ENCODE measurements at places on chromosomes 11 and 22.
A peak's percentile ranks its signal among the peaks of the same experiment; 100 is the strongest.

GRCh38 chr22:44956840-44957767 is 52.7 kb downstream of the PHF21B start:
- no peak for DNase-seq

- no peak for DNase-seq
Observed at GRCh38 chr11:12552692-12553091, 121.5 kb upstream of the TEAD1 start.

DNA sequence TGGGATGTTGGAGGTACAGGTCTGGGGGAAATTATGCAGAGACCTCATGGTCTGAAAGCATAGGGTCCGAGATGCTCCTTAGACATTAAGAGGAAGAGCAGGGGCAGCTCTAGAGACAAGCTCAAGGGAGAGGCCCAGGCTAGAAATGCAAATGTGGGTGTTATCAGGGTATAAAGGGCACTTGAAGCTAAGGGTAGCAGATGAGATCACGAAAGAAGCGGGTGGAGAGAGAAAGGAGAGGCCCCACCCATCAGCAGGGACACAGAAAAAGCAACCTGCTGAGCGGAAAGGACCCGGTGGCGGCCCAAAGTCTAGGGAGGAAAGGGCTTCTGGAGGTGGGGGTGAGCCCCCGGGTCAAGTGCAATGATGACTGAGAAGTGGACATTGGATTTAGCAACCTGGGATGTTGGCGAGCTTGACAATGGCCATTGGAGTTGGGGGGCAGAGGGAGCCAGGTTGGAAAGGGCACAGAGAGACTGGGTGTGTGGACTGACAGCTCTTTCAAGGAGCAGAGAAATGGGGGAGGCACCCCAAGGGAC is 8.9 kb downstream of the TMPRSS6 start:
- no peak for DNase-seq

- DNase-seq = peak; percentile 24
Observed at GRCh38 chr22:49724893-49725489, 102.7 kb downstream of the BRD1 start.

DNA sequence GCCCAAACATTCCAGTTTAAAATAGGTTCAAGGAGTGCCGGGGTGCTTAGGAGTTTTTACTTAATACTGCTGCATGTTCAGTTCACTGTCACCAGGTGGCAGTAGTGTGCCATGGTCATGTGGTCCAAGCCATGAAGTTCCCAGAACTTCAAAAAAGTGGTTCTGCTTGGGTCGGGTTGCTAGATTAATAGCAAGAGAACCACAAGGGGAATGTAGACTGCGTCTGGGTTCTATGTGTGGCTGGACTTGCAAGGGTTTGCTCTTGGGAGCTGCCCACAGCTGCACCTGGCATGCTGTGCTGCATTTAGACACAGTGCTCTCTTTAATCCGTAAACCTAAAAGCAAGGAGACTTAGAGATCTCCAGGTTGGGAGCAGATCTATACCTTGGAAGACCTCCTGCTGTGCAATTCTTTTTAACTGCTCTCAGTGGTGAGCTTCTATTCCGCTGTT is 6.5 kb upstream of the SPON1 start:
- DNase-seq = peak; percentile 31

- no peak for DNase-seq
Observed at GRCh38 chr11:32817181-32817851, 12.4 kb upstream of the PRRG4 start.

- DNase-seq = no peak
Observed at GRCh38 chr11:76701294-76702040, 30.9 kb upstream of the LRRC32 start.

- no peak for DNase-seq
Observed at GRCh38 chr11:128854841-128855240, 12.3 kb downstream of the KCNJ1 start.

DNA sequence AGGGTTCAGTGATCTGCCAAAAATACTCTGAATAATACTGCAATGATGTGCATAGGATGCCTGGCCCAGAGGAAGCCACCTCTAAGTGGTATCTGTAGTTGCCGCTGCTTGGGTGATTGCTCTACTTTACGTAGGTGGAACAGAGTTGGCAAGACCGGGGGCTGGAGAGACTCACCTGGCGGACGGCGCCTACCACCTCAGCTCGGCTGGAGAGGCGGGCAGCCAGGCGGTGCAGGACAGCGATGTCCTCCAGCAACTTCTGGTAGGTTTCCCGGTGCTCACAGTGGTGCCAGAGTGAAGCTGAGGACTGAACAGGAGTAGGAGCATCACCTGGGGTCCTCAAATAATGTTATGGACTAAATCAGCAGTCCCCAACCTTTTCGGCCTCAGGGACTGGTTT is 34.5 kb upstream of the LYVE1 start:
- DNase-seq = no peak

GRCh38 chr11:2800655-2801531 is 84.7 kb downstream of the CDKN1C start:
- DNase-seq = no peak

GRCh38 chr11:22467741-22468140 is 129.6 kb downstream of the SLC17A6 start:
- DNase-seq = no peak

DNA sequence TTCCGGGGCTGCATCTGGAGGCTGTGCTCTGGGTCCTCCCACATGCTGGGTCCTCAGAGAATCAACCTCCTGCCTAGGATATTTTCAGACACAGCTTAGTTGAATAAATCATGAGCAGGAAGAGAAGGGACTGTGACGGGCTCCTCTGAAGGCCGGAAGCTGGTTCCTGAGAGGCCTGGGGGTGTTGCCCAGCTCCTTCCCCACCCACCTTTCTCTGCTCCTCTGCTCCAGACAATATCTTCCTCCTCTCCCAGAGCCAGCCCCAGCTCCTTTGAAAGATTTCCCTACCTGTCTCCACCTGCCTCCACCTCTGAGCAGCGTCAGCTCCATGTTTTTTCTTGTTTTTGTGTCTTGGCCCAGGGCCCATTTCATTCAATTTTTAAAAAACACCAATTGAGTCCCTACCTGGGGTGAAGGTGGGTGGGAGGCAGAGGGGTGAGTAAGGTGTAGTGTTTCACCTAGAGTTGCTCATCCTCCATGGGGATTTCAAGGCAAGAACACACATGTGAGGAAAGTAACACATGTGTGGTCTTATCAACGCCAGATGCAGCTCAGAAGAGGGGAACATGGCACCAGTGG is 24.8 kb upstream of the THY1 start:
- no peak for DNase-seq

- DNase-seq = no peak
Observed at GRCh38 chr11:121149116-121149515, 48.1 kb downstream of the TECTA start.

GRCh38 chr11:84899740-84900139 is 727.4 kb downstream of the DLG2 start:
- DNase-seq = no peak

DNA sequence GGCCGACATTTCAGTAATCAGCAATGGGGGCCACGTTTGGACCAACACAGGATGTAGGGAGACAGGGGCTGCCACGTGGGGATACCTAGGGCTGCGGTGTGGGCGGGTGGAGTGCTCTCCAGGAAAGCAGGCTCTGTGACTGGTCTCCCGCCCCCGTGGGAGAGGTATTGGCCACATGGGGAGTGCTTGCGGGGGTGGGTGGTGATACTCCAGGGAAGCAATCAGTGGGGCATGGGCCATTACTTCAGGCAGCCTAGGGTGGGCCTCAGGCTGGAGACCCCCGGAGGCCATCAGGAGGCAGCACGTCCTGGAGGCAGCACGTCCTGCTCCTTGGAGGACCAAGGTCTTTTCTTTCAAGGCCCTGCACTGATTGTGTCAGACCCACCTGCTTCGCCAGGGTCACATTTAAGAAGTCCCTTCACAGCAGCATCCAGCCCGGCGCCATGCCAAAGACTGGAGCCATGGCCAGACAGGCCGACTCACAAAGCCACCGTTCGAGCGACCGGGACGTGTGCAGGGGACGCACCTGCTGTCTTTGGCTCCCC is 3.0 kb upstream of the MUC2 start:
- DNase-seq = no peak

DNA sequence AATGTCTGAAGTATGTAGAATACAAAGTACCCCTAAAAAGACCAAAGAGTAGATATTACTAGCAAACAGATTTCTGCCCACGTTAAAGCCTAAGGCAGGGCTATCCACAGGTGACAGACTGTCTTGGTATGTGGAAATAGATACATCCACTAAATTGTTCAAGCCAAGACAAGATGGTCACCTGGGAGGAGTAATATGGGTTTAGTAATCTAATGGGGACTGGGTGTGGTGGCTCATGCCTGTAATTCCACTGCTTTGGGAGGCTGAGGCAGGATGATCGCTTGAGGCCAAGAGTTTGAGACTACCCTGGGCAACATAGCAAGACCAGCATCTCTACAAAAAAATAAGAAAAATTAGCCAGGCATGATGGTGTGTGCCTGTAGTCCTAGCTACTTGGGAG is 7.5 kb downstream of the SGSM3 start:
- no peak for DNase-seq

DNA sequence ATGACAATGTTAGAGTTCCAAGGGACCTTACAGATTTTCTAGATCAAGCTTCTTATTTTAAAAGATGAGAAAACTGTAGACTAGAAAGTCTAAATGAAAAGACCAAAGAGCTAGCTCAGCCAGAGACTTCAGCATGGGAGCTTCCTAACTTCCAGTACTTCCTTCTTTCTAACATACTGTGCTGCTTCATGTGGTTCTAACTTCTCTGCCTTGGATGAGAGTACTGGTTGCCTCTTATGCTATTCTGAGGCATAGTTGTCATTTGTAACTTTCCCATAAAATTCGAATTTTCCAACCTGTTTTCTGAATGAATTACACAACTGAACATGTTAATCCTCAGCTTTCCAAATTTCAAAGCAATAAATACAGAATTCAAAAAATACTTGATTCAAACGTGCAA is 1.8 kb downstream of the MTMR2 start:
- no peak for DNase-seq

DNA sequence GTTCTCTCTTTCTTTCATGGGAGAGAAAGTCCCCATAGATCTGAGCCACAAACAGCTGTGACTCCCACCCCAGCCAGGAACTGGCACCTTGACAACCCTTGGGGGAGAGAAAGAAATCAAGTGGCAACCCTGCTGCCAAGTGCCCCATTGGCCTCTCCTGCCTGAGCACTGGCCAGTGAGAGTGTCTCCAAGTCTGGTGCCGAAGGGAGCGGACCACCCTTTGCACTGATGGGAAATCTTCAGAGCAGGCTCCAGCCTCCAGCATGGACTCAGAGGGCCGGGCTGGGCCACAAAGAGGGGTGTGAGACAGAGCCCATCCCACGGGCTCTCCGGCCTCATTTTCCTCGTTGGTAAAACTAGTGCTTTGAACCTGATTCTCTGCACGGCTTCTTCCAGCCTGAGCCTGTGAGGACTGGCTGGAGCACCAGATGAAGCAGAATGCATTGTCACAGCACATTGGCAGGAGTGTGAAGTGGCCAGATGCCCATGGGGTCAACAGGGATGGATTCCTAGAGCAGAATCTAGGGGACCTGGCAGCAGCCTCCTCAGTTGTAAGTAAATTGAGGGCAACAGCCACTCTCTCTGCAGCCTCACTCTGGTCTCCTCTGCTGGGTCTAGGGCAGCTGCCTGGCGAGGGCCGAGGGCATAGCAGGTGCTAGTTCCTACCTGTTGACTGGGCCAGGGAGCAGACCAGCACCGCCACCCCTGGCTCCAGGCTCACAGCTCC is 81.4 kb downstream of the TRIM29 start:
- DNase-seq = no peak

GRCh38 chr11:12290477-12290922 is 86.9 kb upstream of the PARVA start:
- DNase-seq = no peak

DNA sequence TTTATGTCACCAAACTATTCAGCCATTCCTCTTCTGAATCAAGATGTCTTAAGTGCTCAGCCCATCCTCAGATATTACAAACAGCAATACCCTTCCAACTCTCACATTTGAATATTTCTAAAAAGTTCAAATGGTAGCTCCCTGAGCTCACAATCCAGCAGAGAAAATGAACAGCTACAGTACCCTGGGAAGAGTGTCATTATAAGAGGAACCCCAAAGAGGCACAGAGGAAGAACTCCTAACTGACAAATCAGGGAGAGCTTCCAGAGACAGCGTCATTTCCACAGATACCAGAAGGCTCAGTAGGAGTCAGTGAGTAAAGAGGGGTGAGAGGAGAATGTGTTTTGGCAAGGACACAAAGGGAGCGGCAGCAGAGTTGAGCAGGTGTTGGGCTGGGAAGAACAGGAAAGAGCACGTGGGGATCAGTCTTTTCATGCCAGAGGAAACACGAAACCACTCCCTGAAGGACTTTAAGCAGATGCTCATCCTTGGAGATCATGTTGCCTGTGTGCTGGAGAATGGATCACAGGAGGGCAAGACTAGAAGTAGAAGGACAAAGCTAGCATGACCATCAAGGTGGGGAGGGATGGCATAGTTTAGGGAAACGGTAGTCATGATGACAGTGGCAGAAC is 4.3 kb downstream of the CLTCL1 start:
- DNase-seq = no peak

DNA sequence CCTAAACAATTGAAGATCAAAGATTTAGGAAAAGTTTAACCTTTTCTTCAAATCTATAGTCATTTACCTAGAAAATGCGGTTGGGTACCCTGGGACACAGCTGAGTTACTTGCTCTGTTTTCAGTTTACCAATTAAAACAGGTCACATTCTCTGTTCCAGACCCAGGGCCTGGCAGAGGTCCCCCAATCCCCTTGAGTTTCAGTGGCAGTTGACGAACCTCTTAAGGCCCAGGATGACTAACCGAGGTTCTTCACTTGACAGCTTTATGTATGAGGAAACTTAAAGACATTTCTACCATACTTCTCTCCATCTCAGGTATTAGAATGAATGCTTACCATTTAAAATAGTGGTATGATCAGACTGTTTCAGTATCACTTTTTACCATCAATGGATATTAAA is 16.3 kb downstream of the LDHAL6A start:
- no peak for DNase-seq

GRCh38 chr22:44759430-44760310 is 7.3 kb downstream of the ARHGAP8 start:
- no peak for DNase-seq

- DNase-seq = no peak
Observed at GRCh38 chr11:86418106-86418505, 43.4 kb downstream of the CCDC81 start.

GRCh38 chr22:37298748-37299495 is 16.6 kb downstream of the CYTH4 start:
- DNase-seq = no peak

DNA sequence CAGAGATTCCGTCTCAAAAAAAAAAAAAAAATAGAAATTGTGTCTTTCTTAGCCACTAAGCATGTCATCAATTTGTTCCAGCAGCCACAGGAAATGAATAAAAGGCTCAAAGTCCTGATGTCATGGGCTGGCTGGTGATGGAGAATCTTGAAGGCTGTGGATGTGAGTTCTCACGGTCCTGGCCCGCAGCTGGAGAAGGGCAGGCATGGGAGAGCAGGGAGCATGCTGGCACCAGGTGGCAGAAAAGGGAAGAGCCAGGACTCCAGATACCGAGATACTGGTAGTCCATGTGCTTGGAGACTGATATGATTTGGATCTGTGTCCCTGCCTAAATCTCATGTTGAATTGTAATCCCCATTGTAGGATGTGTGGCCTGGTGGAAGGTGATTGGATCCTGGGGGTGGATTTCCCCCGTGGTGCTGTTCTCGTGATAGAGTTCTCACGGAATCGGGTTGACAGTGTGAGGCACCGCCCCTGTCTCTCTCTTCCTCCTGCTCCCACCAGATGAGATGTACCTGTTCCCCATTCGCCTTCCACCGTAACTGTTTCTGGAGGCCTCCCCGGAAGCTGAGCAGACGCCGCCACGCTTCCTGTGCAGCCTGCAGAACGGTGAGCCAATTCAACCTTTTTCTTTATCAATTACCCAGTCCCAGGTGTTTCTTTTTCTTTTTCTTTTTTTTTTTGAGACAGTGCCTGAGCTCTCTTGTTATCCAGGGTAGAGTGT is 18.1 kb downstream of the MRGPRD start:
- DNase-seq = no peak

- no peak for DNase-seq
Observed at GRCh38 chr11:76919887-76920746, 59.4 kb downstream of the ACER3 start.

All from activated naive CD4-positive, alpha-beta T cell (primary cell).